ACHN (cell line): ENCODE measurements at places on chromosomes 1 and 21.

- DNase-seq: no peak
These were observed 23.1 kb upstream of the ECE1 start for GRCh38 chr1:21313203-21313885.

GRCh38 chr1:20405893-20406604 lies 80.0 kb downstream of the CAMK2N1 start:
- no peak for DNase-seq

GRCh38 chr1:76268341-76268740 lies 193.8 kb downstream of the ST6GALNAC3 start:
- DNase-seq: no peak

GRCh38 chr1:215022204-215022603 lies 60.3 kb upstream of the KCNK2 start:
- no peak for DNase-seq

GRCh38 chr1:51168266-51168845 lies 66.3 kb downstream of the C1orf185 start:
- no peak for DNase-seq

DNA sequence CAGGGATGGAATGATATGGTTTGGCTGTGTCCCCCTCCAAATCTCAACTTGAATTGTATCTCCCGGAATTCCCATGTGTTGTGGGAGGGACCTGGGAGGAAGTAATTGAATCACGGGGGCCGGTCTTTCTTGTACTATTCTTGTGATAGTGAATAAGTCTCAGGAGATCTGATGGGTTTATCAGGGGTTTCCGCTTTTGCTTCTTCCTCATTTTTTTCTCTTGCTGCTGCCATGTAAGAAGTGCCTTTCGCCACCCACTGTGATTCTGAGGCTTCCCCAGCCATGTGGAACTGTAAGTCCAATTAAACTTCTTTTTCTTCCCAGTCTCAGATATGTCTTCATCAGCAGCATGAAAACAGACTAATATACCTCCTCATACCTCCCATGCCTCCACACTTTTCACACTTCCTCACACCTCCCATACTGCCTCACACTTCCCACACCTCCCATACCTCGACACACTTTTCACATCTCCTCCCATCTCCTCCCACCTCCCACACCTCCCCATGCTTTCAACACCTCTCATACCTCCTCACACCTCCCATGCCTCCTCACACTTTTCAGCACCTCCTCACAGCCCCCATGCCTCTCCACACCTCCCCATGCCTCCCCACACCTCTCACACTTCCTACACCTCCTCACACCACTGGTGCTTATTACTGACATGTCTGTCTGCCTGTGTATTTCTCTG lies 21.3 kb downstream of the GPR137B start:
- DNase-seq: no peak

DNA sequence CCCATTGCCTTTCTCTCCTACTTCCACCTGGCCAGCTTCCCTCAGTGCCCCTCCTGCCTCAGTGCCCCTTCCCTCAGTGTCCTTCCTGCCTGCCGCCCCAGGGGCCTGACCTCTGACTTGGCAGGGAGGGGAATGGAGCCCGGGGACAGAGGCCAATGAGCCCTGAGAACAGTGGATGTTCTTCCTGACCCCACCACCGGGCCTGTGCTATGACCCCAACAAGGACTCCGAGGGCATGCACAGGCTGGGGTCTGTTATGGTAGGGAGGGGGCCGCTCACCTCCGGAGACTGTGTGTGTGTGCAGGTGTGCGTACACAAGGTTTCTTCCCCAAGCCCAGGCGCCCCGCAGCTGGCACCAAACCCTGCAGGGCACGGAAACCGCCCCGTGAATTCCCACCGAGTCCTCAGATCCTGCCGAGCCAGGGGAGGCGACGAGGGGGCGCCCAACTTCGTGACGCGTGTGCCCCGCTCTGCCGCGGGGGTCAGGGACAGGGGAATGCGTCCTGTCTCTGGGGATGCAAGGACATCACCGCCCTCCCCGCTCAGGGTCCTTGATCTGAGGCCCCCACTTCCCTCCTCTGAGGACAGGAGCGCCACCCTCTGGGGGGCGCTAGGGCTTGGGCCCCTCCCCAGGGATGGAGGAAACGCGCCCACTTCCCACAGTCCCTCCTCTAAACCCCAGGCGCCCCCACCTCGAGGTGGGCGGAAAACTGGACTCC lies 766 bp downstream of the RAP1GAP start:
- DNase-seq: no peak

DNA sequence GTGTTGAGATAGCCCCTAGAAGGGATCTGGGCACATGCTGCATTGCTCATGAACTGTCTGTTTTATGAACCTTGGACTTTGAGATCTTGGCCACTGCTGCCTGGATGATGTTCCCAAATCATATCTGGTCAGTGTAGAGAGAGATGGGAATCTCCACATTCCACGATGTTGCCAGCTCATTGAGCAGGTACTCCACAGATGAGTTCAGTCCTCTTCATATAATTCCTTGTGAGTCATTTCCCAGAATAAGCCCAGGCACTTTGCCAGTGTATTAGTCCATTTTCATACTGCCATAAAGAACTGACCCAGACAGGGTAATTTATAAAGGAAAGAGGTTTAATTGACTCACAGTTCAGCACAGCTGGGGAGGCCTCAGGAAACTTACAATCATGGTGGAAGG lies 254.0 kb upstream of the RUNX1 start:
- DNase-seq: peak; percentile 66

DNA sequence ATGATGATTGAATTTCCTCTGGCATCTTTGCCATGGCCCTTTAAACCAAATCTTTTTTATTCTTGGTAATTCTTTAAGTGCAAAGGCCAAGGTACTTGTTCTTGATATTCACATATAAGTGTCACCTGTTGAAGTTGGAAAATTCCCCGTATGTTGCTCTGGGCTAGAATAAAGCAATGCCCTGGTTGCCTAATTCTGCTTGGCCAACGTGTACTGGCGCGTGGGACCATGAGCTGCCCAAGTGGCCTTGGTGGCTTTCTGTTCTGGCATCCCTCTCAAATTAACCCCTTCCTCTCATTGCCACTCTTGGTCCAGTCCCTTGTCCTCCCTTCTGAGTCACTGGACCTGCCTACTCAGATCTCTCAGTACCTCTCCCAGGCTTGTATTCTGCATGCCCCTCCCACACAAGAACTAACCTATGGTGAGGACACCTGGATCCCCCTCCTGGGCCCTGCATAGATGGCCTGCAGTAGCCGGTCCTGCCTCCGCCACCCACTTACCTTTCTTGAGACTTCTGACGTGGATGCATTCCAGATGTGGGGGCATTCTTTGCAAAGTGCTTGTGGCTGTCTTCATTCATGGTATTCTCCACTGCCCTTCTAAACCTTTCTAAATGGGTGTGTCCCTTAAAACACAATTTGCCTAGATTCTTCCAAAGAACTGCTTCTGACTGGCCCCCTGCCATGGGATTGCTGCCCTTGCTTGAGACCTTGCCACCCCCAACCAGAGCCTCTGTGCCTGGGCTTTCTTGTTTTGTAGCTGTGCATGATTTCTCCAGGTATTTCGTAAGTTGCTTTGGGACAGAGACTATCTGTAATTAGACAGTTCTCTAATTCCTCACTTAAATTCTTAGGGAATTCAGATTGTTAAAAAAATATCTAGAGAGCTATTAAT lies 152.4 kb downstream of the GALNT2 start:
- DNase-seq: no peak

- DNase-seq: no peak
These were observed 12.5 kb downstream of the ESRRG start for GRCh38 chr1:216710598-216711333.

GRCh38 chr1:179217943-179218507 lies 11.5 kb downstream of the ABL2 start:
- DNase-seq: no peak

GRCh38 chr1:2233468-2233867 lies 5.3 kb downstream of the SKI start:
- no peak for DNase-seq

DNA sequence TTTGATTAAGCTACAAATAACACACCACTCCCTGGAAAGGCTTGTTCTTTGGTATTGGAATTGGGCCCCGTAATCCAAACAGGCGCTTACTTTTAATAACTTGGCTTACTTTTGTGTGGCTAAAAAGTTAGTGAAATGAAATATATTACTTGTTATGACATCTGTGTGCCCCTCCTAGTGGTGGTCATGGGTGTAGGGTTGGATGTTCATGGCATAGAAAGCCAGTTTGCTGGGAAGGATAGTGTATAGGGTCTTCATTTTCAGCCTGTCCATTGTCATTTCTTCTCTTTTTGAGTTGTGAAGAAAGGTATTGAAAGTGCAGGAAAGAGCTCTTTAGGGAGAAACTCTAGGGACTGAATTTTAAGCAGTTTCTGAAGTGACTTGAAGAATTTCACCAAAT lies 5.9 kb downstream of the CDC14A start:
- DNase-seq: peak; percentile 19

DNA sequence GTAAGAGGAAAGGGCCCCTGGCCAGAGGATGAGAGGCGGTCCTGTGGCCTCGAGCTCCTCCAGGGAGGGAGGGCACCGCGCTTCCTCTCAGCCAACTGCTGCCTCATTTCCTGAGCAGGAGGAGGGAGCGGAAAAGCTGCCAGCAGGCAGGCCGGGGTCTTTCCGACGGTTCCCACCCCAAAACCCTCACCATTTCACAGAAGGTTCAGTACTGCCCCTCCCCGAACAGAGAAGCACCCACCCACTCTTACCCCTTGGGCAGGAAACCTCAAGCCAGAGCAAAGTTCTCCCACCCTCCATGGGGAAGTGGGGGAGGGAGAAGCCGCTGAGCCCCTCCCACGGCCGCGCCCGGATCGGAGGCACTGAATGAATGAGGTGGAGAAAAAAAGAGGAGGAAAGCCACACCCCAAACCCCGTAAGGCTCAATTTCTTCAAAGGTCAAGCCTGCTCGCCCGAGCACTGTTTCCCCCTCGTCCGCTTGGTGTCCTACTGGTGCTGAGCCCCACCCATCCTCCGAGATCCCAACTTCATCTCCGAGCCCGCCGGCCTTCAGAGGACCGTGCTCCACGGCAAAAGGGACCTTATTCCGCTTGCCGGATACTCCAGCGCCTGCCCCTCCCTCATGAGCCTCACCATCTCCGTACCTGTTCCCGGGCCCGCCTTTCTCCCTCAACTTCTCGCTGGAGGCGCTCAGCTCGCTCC lies 9.4 kb downstream of the TPM3 start:
- DNase-seq: peak; percentile 74

DNA sequence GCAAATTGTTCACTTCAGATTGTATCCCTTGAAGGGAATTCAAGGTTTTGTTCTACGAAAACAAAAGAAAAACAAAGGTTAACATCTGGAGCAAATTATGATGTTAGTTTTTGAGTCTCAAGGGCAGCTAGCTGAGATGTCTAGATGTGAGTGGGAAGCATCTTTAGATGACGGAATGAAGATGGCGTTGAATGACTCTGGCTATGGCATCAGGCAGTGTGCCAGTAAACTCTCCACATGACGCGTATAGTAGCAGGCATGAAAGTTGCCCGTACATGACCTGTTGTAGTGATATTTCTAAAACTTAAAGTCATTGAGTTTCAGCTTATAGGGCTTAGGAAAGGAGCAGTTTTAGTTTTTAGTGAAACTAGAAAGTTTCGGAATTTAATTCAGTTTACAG lies 12.3 kb upstream of the SDC3 start:
- no peak for DNase-seq

DNA sequence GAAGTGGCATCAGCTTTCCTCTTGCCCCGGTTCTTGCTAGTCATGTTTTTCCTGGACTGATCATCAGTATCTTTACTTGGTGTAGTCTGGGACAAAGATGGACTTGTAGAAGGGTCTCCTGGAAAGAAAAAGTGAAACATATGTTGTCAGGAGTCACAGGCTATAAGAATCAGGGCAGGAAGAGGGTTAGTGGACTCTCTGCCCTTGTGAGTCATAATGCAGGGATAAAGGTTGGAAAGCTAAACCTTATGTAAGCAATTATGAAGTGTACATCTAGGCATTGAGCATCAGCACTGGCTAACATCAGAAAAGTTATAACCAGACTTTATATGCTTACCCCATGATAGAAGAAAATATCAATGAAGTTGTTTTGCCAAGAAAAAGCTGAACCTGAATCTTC lies 51.2 kb downstream of the XKR8 start:
- no peak for DNase-seq

- DNase-seq: no peak
These were observed 35.9 kb downstream of the FHAD1 start for GRCh38 chr1:15282810-15283474.

- DNase-seq: no peak
These were observed 21.2 kb upstream of the XPR1 start for GRCh38 chr1:180610556-180611015.

DNA sequence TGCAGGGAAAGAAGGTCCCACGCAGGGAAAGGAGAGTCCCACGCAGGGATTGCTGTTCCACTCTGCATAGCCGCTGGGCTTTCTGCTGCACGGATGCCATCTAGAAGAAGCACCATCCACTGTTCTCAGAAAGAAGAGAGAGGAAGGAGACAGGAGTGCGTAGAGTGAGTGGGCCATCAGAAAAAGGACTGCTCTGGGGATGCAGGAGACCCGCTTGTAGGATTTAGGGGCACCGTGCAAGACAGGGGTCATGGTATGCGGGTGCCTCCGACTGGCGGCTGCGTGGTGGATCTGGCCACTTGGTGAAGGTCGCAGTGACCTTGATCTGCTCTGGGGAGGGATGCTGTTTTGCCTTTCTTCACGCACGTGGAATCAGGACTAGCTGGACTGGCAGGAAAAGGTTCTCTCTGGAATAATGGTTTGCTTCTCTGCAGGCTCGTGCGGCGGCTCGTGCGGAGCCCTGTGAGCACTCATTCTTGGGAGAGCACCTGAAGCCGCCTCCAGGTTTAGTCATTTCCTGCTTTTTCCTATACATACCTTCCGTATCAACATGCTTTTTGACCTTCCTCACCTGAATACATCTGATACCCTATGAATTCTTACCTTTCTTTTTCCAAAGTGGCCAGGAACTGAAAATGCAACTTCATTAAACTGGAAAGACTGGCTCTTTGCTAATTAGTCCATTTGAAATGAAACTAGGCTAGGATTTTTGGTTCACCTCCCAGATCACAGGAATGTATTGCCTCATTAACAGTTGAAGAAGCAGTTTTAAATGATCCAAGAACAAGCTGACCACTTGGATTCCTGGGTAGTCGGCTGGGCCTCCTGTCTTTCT lies 181.6 kb downstream of the KIF26B start:
- DNase-seq: no peak

- DNase-seq: no peak
These were observed 160.7 kb upstream of the KLHDC7A start for GRCh38 chr1:18320051-18320450.

- no peak for DNase-seq
These were observed 33.2 kb downstream of the KCNK2 start for GRCh38 chr1:215115760-215116159.
